ENCODE measurements at places on chromosomes 2 and 18.

DNA sequence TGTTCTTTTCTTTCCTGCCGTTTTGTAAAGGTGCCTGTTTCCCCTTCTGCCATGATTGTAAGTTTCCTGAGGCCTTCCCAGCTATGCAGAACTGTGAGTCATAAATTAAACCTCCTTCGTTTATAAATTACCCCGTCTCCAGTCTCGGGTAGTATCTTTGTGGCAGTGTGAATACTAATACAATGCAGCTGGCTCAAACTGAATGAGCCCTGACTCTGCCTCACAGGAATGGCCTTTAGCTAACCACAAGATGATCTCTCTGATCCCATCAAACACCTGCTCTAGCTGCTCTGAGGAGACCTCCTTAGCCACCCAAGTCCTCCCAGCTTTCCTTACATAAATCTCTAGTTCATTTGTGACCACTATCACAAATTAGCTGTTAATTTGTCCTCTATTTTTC lies 41.5 kb upstream of the CAB39 start:
- DNase-seq = no peak

- DNase-seq = no peak
Observed at GRCh38 chr18:26290385-26290784, 64.1 kb downstream of the TAF4B start.

GRCh38 chr2:193584522-193584938 lies 1389.8 kb upstream of the TMEFF2 start:
- DNase-seq = no peak

- no peak for DNase-seq
Observed at GRCh38 chr2:208057108-208057507, 31.8 kb upstream of the PLEKHM3 start.

- no peak for DNase-seq
Observed at GRCh38 chr2:215817046-215817445, 196.3 kb downstream of the MREG start.

DNA sequence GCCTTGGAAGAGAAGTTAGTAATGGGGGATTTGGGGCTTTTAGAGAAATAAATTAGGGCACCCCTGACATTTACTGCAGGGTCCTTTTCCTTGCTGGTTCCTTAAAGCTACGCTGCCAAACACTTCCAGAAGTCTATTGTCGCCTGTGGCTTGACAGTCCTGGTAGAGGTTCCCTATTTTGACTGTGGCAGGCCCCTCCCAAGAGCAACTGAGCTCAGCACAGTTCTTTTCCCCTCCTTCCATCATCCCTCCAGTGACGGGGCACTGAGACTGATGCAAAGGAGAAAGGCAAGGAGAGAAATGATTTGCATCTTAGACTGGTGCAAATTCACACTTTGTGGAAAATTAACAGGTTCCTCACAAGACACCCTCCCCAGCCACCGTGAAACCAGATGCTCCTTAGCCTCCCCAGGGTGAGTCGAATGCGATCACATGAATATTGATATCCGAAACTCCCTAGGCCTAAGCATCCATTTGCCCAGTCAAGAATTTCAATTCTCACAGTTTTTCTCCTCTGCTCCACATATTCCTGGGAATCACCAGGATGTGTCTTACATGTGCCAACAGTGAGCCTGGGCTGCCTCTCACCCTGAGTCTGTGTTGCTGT lies 45.4 kb downstream of the RABL2A start:
- no peak for DNase-seq

GRCh38 chr2:6113786-6114185 lies 421.6 kb downstream of the SOX11 start:
- DNase-seq = no peak

DNA sequence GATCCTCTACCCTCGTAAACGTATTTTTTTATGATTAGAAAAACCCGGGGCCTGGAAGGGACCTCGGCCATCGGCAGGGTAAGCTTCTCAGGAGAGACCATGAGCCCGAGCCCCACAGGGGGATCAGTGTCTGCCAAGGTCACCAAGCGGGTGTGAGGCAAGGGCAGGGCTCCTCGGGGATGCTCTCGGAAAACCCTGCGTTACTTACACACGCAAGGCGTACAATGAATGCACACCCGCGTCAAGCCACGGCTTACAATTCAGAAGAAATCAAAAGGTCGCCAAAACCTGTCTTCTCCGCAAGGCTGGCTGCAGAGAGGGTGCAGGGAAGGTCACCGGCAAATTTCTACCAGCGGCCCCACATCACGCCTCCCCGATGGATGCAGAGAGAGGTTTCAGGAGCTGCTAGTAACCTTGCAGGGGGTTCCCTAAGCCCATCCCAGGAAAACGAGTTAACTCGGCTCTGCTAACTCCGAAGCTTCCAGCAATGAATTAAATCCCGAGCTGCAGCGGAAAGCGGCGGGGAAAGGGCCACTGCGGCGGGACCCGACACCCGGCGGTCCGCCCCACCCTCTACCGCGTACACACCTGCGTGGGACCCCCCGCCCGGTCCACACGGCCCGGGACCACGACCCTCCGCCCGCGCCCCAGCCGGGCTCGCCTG lies 638 bp downstream of the ST3GAL5 start:
- DNase-seq = no peak

GRCh38 chr2:17793803-17794354 lies 22.4 kb upstream of the MSGN1 start:
- DNase-seq = peak; percentile 33

- no peak for DNase-seq
Observed at GRCh38 chr2:70905443-70906421, 30.0 kb upstream of the ATP6V1B1 start.

- peak; percentile 64 for DNase-seq
Observed at GRCh38 chr2:72561621-72562318, 264.1 kb downstream of the EXOC6B start.

DNA sequence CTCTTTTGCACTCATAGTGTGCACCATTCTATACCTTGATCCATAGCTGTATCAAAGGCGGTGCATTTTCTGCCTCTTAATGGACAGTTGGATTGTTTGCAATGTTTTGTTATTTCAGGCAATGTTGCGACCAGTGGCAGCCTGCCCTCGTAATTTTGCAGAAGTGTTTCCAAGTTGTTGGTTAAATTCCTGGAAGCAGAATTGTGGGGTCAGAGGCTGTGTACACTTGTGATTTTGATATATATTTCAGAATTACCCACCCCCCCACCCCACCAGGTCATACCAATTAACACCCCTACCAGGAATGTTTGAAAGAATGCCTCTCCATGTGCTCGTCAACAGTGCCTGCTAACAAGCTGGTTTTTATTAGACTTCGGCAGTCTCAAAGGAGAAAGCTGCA lies 32.4 kb upstream of the IL1R1 start:
- no peak for DNase-seq

GRCh38 chr18:34848695-34849094 lies 138.6 kb downstream of the DTNA start:
- no peak for DNase-seq

DNA sequence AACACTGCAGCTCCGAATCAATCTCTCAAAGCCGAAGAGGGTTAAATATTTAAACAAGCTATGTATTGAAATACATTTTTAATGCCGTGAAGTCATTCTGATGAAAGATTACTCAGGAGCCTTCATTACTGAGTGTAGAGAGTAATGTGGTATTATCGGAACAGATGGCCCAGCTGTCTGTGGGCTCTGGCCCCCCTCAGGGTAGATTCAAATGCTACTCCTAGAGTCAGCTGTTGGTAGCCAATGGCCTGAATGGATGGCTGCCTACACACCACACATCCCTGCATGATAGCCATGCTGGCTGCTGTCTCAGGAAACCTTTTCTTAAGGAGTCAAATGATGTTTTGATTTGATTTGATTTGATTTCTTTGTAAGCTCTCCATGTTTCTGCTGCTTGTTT lies 732.3 kb upstream of the CELF4 start:
- no peak for DNase-seq

DNA sequence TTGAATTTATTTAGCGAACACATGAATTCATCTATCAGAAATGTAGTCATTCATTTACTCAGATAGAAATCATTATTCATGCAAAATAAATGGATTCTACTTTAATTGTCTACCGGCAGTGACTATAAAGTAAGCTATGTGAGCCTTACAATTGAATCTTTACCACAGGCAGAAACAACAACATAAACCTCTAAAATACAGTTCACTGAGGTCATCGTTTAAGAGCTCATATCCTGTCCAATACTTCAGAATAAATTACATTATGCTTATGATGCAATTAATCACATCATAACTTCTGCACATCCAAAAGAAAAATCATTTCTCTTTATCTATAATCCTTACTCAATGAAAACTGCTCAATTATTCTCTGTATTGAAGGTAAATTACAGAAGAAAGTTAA lies 244.7 kb downstream of the HNMT start:
- DNase-seq = no peak

DNA sequence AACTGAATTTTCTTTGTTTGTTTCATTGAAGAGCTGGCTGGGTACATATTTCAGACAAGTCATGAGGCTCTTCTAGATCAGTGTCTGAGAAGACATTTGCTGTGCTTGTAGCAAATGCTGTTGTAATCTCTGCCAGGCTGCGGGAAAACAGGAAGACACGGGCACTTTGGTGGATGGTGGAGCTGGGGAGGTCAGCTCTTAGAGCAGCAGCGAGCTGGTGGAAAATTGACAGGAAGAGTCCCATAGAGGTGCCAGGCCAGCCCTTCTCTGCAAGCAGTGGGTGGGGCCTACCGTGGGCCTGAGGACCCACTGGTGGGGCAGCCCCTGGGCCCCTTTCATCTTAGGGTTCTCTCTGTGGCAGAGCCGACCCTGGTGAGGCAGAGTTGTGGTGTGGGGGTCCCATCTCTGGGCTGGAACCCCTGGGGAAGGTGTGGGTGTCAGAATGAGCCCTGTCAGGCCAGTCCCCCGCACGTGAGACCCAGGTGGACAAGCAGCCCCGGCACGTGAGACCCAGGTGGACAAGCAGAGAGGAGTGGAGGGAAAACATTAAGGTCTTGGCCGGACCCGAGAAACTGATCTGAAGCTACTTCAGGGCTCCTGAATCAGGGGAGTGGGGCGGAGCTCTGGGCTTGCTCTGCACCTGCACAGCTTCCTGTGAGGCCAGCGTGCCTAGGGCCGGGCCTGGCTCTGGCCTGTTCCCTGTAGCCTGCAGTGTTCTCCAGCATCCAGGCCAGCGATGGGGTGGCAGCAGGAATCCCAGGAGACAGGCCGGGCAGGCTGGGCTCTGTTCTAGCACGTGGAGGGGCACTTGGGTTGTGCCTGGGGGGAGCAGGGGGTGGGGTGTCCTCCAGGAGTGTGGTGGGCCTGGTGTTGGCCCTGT lies 273.5 kb upstream of the HDAC4 start:
- no peak for DNase-seq

DNA sequence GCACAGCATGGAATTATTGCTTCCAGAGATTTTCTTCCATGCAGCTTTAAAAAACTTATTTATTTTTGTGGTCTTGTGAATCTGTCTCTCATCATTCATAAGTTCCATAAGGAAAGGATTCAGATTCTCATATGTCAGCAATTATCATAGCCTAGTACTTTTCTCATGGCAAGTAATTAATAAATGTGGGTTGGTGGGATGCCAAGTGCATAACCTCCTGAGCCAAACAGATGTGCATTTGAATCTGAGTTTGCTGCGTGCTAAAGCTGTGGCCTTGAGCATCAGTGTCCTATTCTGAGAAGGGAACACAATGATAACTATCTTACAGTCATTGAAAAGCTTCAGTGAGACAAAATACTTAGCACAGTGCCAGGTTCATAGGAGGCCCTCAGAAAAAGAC lies 331.9 kb downstream of the PDE11A start:
- peak; percentile 95 for DNase-seq

DNA sequence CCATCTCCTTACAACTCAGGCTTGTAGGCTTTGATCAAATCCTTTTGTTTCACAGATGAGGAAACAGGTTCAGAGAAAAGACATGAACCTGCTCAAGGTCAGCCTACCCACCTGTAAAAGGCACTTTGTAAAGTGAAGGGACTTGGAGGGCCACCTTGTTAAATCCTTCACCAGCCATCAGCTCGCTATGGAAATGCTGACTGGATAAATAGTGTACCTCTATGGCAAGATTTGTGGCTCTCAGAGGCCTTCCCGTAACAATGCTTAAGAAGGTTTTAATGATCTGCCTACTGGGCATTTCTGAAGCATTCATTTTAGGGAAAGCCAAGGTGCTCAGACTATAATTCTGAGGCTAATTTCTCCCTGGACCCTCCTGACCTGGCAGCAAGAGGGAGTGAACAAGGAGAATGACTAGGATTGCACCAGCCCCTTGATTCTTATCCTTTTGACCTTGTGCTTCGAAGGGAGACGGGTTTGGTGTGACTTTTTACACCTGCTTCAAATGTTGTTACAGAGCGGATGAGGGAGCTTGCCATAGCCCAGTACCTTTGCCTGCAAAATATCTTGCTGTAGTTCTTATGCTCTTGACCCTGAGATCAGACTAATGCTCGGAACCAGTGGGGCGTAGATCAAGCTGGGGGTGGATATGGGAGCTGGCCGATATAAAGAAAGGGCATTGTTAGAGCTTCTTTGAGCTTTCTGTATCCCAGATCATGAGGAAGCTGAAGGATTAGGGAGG lies 90.9 kb upstream of the CXCR4 start:
- no peak for DNase-seq

DNA sequence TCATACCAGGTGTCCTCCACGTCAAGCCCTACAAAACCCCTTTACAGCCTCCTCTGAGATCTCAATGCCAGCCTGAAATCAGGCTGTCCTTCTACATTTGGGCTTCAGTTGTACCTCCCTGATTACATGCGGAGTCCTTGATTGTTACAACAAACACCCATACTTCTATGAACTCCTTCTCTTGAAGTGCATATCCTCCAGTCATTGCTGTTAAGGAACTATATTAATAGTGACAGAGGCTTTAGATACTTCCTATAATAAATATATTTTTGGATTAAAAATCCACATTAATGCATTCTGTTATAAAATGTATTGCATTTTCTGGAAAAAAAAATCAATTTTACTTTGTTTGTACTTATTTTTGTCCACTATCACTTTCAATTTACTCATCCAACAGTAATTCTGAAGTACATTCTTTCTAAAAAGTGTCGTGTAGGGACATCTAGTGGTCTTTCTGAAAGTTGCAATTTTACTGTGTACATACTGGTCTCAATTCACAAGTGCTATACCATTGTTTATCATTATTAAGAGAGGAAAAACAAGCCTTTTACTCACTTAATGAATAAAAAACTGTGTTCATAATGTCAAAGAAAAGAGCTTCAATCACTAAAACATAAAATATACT lies 316.4 kb downstream of the DSEL start:
- DNase-seq = peak; percentile 46

- DNase-seq = no peak
Observed at GRCh38 chr2:226338825-226339224, 460.8 kb downstream of the IRS1 start.

DNA sequence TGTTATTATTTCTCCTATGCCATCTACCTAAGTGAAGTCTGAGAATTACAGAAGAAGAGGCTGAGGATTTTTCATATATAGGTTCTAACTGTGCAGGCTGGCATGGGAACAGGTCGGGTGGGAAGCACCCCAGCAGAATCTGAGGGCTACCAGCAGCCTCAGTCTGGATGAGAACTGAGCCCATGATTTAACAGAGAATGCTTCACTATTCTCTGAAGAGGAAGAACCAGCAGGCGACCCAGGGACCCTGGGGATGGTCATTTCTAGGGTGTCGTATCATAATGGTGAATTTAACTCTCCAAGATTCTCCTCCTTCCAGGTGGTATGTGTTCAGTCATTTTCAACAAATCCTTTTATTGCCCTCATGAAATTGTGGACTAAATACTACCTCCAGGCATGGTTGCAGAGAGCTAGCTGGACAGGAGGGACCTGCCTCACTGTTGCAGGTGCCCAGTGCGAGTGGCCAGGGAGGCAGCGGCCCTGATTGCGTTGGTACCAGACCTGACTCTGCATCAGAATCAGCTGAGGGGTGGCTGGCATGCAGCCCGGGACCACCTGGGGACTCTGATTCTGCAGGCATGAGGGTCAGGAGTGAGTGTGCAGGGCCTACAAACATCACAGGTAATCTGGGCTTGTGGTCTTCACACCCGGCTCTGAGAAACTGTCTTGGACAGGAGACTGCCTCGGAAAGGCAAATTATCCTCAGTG lies 272.2 kb downstream of the TSN start:
- DNase-seq = no peak

Data from muscle of back (tissue), 13 donors.